ENCODE measurements at places on chromosomes 13 and 19.
A peak's percentile ranks its signal among the peaks of the same experiment; 100 is the strongest.

- peak; percentile 26 for DNase-seq
These were observed 14.5 kb downstream of the PPFIA3 start for GRCh38 chr19:49133621-49134454.

DNA sequence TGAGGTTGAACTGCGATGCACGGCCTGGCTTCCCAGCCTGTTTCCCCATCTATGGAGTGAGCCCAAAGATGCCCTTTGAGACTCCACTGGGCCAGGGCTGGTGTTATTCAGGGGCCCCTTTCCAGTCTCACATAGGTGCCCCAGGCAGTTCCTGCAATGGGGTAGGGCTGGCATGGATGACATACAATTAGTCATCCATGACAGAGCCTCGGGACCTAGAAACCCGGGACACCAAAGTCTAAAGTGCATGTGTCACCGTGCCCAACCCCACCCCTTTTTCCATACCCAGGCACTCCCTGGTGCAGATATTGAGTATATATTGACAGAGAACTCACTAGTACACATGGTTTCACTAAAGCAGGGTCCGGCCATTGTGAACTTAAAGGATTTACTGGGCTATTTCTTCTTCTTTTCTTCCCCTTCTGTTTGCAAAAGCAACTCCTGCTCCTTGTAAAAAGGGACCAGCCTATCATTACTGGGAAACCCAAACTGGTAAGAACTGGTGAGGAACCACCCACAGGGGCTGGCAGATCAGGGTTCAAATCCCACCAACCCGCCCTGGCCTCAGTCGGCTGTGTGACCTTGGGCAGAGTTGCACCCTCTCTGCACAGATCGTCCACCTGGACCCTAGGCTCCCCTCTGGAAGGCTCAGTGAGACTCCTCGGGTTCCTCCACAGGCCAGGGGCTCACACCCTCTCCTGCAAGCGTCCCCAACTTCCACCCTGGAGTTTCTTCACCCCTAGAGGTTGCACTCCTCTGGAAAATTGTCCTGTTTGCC lies 2.7 kb downstream of the B3GNT3 start:
- DNase-seq: peak; percentile 29

- DNase-seq: no peak
These were observed 51.1 kb downstream of the TNFRSF19 start for GRCh38 chr13:23621316-23621645.

DNA sequence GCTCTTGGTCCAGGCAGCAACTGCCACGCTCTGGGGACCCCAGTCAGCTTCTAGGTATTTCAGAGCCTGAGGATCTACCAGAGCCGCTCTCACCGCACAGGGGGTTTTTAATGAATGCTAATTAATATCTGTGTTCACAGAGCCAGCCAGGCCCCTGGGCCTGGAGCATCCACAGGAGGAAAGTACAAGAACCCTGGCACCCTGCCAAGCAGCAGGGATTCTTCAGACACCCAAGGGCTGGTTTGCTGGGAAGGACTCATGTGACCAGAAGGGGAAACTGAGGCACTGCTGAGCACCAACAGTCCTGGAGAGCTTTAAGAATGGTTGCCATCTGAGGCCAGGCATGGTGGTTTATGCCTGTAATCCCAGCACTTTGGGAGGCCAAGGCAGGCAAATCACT lies 38.0 kb upstream of the ADGRE5 start:
- DNase-seq: no peak

GRCh38 chr19:4051175-4052101 lies 15.3 kb downstream of the ZBTB7A start:
- peak; percentile 90 for DNase-seq

GRCh38 chr13:58151452-58151851 lies 519.9 kb downstream of the PCDH17 start:
- no peak for DNase-seq

DNA sequence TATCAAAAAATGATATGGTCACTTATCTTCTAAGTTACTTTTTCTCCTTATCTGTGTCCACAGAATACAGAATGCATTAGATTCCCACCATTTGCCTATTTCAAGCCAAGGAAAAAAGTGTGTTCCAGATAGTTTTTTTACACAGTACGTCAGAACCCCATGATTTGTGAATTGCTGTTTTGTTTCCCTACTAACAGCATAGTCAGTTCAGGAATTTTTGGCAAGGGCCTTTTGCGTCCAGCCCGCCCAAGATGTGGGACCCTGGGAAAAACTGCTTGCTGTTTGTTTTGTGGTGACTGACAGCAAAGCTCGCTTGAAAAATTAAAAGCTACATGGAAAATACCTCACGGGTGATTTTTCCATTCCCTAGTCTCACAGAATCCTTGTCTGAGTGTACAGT lies 20.4 kb upstream of the FAM216B start:
- DNase-seq: no peak

DNA sequence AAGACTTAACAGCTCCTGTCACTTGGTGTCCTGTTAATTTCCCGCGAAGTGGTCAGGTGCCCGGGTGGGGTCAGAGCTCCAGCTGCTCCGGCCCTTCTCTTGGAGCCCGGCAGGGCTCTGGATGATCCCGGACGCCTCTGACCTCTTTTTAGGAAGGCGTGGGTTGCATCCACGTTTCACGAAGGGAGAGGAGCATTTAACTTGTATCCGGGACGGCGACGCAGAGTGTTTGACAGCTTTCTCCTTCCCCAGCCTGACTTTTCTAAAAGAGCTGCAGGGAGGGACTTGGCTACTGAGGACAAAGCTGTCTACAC lies 656 bp downstream of the ZNF155 start:
- peak; percentile 33 for DNase-seq

DNA sequence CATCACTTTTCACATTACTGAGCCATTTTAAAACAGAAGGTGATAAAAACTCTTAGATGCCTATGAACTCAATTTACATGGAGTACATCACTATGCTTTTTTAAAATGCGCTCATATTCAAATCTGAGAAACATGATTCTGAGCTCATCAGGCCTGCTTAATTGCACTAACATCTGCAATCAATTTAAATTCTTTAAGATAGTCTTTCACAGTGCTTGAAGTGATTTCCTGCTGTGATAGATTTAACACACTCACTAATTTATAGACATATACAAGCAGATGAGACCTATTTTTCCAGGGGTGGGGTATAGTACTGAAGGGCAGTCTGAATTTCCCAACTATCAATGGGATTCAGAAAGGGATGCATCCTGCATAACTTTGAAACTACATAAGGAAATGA lies 82.9 kb downstream of the DIAPH3 start:
- no peak for DNase-seq

GRCh38 chr13:67990868-67991267 lies 760.7 kb upstream of the PCDH9 start:
- DNase-seq: no peak

DNA sequence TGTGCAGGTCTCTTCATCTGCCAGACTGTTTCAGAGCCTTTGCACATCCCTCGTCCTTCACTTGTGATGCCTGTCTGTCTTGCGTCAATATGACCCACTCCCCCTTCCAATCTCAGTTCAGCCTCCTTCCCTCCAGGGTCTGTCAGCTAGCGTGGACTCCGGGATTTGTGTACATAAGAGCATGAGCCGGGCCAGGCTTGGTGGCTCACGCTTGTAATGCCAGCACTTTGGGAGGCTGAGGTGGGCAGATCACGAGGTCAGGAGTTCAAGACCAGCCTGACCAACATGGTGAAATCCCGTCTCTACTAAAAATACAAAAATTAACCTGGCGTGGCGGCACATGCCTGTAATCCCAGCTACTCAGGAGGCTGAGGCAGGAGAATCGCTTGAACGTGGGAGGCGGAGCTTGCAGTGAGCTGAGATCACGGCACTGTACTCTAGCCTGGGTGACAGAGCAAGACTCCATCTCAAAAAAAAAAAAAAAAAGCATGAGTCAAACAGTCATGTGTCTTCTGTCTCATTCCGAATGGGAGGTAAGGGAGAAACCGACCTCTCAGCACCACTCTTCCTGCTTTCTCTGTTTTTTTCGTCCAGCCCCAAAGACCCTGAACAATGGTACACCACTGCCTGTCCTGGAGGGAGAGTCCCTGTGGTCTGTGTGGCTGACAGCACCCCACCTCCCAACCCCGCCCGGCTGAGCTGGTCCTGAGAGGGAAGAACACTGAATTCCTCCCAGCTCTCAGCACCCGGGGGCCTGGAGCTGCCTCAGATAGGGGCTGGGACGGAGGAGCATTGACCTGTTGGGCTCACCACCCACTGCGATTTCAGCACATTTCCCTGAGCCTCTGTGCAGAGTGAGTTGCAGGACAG lies 2.4 kb upstream of the SIGLEC9 start:
- peak; percentile 89 for DNase-seq
